GM23338 (cell line): ENCODE measurements at places on chromosomes 3 and 15.

DNA sequence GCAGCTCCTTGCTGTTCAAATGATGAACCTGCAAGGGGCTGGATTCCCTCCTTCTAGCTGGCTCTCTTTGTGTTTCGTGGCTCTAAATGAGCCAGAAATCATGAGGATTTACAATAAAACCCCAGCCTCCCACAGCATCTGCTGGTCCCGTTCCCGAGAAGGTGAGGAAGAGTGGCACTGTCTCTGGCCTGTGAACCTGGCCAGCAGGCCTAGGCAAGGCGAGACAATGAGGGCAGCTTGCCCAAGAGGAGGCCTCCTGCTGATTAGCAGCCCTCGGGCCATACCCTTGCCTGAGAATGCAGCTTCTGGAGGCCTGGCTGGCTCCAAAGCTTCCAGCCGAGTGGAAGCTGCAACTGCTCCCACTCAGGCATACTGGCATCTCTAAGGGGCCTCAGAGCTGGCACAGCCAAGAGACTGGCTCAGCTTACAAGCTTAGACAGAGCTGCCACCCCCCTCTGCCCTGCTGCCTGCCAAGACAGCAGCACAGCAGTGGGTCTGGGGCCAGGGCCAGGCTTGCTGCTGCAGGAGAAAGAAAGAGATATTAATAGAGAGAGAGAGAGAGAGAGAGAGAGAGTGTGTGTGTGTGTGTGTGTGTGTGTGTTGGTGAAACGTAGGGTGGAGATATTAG, 76.5 kb downstream of the HMG20A start:
- no peak for DNase-seq

DNA sequence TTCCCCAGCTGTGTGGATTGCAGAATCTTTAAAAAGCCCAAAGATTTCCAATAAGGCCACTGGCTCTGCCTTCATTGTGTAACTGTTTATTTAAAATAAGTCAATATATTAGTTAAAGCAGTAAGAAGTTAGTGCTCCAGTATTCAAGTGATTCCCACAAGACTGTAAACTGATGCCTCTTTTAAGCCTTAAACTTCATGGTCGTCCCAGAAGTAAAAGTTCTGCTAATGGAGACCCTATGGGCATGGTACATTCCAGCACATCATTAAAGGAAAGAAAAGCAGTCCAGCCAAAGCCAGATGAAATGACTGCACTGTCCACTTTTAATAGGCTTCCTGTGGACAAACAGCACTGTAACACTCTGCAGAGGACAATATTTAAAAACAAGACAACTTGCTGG, 512.6 kb downstream of the MECOM start:
- no peak for DNase-seq

- DNase-seq, result no peak
These were observed 48.5 kb upstream of the SLC12A8 start for GRCh38 chr3:125261031-125261430.

DNA sequence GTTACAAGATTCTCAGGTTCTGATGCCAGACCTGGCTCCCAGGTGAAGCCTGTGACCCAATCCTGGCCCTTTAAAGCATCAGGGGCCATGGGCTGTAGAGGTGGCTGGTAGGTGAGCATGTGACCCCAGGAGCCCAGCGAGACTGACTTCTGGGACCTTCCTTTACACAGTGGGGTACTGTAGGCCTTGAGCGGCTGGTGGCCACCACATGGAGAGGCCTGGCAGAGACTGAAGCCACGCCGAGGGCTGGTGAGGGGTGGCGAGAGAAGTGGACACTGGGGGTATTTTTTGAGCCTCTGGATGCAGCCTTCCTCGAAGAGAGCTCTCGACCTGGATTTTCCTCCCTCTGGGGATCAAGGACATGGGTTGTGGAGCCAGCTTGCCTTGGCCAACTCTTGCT, 71.2 kb upstream of the ITGA11 start:
- no peak for DNase-seq

DNA sequence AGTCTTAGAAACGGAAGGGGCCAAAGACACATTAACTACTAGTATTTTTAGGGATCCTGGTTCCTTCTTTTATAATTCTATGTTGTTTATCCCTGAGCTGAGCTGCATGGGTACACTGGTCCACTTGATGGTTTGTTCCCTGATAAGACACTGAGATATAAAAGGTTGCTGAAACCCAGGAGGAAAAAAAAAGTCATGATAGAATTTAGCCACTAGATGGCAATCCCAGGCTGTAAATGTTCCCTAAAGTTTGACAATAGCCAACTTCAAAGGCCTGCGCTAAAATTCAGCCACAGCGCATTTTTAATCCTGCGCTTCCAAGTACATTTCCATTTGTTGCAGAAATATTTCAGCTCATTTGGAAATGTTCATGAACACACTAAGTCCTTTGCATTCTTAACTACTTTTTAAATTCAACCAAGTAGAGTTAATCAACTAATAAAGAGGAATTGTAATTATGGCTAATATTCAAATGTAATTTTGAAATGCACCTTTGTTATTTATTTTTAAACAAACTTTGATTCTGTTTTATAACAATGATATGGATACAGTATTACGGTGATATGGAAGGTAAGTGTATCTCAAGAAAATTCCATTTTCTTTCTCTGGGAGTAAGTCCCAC, 249.3 kb upstream of the FEZF2 start:
- peak; percentile 77 for DNase-seq

- no peak for DNase-seq
These were observed 355.1 kb upstream of the KCNMB2 start for GRCh38 chr3:178181088-178181487.

DNA sequence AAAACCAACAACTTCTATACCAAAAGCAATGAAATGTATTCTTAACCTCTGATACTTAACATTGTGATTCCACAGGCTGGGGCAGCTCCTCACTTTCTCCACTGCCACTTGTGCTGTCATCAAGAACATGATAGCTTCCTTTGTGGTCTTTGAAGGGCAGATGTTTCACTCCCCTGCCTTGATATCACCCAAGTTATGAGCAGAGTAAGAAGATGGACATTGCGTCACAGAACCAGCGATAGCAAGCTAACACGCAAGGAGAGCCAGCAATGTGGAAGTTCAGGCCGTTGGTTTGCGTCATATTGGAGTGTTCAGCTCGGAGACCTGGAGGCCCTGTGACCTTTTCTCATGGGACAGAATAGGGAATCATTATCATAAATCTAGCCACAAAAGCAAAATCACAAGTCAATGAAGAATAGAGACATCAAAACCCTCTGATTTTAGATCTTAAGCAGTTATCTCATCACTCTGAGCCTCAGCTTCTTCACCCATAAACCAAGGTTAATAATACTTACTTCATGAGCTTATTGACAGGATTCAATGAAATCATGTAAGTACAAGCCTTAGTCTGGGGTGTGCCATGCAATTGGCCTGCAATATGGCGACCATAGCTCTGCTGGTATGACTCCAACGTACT, 183.8 kb upstream of the THBS1 start:
- no peak for DNase-seq

DNA sequence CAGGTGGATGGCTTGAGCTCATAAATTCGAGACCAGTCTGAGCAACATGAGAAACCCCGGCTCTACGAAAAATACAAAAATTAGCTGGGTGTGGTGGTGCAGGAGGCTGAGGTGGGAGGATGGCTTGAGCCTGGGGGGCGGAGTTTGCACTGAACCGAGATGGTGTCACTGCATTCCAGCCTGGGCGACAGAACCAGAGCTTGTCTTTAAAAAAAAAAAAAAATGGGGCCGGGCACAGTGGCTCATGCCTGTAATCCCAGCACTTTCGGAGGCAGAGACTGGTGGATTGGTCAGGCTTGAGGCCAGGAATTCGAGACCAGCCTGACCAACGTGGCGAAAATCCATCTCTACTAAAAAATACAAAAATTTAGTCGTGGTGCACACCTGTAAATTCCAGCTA, 64.0 kb downstream of the TMEM44 start:
- DNase-seq, result no peak
